ENCODE measurements at places on chromosomes 3 and 15.

DNA sequence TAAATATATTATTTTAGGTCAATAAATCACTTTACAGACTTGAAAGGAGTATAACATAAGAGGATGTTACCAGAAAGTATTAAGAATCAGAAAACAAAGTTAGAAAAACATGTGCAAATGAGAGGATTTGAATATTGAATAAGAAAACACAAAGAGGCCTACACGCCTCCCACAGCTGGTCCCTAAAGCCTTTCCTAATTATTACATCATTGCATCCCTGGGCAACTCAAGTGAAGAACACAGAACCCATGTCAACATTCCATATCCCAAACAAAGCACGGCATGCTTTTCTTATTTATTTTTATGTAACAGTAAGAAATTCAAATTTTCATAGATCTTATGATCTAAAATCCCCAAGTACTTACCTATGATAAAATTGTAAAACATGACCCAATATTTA, 61.2 kb downstream of the HERC1 start:
- DNase-seq = no peak

GRCh38 chr3:125203731-125204130, 8.8 kb downstream of the SLC12A8 start:
- DNase-seq = no peak

DNA sequence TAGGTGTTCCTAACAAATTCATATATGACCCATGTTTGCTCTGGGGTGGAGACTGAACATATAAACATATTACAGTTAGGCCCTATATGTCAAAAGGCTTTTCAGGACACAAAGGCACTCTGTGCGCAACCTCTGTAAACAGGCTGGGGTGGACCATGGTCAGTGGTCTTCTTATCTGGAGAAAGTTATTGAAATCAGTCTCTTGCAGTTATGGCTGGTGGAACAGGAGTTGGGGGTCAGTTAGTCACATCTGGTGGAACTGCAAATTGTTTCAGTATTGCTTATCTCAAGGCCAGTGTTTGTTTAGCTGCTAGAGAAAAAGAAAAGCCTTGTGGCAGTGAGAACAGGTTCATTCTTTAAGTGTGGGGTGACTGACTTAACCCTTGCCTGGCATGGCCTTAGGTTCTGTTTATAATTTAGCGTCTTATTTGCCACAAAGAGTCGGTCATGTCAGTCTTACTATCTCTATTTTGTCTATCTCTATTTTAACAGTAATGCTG, 5.9 kb upstream of the GP9 start:
- no peak for DNase-seq

- DNase-seq = no peak
Measured at GRCh38 chr3:156358232-156358631, 196.7 kb downstream of the SSR3 start.

- no peak for DNase-seq
Measured at GRCh38 chr3:70979983-70980645, 603.4 kb downstream of the FOXP1 start.

DNA sequence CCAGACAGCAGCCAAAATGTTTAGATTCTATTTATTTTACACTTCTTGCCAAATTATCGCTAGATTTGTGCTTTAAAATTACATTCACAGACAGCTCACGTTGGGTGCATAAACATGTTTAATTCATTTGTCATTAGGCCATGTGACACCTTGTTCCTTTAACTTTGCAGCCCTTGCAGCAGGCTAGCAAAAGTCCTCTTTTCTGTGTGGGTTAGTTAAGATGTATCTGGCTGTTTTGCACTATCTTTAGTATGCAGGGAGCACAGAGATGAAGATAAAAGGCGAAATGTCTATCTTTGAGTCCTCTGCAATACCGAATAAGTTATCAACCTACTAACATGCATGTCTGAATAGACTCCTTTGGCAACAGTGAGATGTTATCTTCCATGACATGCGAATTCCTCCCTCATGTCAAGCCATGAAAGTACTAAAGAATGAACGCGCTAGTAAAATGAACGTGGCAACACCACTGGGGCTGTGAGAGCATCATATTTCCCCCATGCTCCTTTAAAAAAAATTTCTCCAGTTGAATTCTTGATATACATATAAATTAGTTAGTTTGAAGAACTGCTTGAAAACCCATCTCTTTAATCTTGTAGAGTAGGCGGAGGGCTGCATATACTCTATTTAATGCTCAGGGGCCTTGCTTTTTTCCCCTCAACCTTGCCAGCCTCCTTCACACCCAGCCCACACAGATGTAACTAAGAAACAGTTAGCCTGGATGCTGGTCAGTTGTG, 620.4 kb upstream of the NR2F2 start:
- DNase-seq = no peak

- no peak for DNase-seq
Measured at GRCh38 chr15:27464941-27465612, 494.1 kb downstream of the GABRG3 start.

- DNase-seq = no peak
Measured at GRCh38 chr3:124200407-124200806, 208.5 kb upstream of the ROPN1 start.

DNA sequence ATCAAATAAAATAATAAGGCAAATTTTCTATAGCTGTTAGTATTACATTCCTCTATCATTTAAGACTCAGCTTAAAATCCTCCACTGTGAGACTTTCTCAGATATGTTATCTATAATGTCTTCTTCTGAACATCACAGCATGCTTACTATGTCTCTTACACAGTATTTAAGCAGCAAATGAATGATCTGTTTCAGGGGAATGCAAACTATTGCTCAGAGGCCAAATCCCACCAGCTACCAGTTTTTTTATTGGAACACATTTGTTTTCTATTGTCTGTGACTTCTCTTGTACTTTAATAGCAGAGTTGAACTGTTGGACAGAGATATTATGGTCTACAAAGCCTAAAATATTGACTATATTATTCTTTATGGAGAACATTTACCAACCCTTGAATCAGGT, 59.6 kb downstream of the C3orf38 start:
- DNase-seq = no peak

DNA sequence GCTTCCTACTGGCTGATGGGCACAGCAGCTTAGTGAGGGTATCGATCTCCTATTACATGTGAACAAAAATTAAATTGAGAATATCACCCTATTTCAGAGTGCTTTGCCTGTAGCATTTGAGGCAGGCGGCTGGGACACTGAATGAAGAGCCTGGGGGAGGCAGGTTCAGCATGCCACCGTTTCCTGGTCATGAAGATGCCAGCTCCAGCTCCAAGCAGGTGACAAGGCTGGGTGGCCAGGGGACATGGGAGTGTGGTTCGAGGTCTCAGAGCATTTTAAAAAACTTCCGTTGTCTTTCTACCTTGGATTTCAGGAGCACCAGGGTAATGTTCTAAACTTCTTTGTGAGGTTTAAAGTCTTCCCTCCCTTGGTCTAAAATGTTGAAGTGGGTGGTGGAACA, 158.2 kb downstream of the RPLP1 start:
- no peak for DNase-seq

GRCh38 chr15:44458429-44458828, 31.0 kb downstream of the CTDSPL2 start:
- DNase-seq = no peak

DNA sequence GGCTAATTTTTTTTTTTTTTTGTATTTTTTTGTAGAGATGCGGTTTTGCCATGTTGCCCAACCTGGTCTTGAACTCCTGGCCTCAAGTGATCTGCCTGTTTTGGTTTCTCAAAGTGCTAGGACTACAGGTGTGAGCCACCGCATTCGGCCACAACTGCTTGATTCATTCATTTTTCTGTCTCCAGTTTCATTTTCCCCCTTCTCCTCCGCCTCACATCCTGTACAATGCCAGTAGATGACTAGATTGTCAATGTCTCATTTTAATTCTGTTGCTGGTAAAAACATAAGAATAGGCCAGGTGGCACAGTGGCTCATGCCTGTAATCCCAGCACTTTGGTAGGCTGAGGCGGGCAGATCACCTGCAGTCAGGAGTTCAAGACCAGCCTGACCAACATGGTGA, 12.0 kb upstream of the ZNF592 start:
- no peak for DNase-seq

- no peak for DNase-seq
Measured at GRCh38 chr3:46372492-46373359, 2.0 kb downstream of the CCR5 start.

- no peak for DNase-seq
Measured at GRCh38 chr3:179801263-179801662, 148.4 kb downstream of the USP13 start.

- no peak for DNase-seq
Measured at GRCh38 chr15:83886321-83886720, 232.4 kb downstream of the ADAMTSL3 start.

DNA sequence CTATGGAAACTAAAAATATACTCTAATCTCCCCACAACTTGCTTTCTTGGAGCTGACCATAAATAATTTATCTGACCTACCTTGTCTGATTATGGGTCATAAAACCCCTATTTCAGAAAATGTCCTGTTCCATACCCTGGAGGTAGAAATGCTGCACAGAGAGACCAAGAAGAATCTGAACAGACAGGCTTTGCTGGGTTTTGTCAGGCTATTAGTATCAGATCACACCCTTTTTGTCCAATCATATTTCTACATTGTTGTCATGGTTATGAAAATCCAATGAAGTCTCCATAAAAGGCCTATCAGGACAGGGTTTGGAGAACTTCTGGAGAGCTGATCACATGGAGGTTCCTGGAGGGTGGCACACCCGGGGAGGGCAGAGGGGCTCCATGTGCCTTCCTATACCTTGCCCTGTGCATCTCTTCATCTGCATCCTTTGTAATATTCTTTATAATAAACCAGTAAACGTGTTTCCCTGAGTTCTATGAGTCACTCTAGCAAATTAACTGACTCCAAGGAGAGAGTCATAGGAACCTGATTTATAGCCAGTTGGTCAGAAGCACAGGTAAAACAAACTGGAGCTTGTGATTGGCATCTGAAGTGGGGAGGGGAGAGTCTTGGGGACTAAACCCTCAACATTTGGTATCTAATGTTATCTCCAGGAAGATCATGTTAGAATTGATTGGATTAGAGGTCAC, 58.1 kb downstream of the NGLY1 start:
- no peak for DNase-seq

- no peak for DNase-seq
Measured at GRCh38 chr3:16906682-16907081, 21.9 kb downstream of the PLCL2 start.

DNA sequence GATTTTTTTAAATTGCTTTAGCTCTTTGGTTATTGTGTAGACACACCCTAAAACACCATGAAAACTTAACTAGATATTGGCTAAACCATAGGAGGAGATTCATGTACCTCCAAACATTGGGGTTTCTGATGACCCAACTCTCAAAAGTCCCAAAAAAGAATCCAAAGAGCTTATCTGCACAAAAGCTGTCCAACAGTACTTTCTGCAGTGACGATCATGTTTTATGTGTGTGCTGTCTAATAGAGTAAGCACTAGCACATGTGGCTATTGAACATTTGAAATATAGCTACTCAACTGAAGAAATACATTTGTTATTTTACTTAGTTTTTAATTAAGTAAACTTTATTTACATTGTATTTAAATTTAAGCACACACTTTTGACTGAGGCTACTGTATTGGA, 818.2 kb upstream of the LMCD1 start:
- no peak for DNase-seq

DNA sequence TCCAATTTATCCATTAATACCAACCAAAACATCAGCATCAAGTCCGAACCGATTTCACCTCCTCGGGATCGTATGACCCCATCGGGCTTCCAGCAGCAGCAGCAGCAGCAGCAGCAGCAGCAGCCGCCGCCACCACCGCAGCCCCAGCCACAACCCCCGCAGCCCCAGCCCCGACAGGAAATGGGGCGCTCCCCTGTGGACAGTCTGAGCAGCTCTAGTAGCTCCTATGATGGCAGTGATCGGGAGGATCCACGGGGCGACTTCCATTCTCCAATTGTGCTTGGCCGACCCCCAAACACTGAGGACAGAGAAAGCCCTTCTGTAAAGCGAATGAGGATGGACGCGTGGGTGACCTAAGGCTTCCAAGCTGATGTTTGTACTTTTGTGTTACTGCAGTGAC, 20.8 kb downstream of the LYSMD4 start:
- no peak for DNase-seq

DNA sequence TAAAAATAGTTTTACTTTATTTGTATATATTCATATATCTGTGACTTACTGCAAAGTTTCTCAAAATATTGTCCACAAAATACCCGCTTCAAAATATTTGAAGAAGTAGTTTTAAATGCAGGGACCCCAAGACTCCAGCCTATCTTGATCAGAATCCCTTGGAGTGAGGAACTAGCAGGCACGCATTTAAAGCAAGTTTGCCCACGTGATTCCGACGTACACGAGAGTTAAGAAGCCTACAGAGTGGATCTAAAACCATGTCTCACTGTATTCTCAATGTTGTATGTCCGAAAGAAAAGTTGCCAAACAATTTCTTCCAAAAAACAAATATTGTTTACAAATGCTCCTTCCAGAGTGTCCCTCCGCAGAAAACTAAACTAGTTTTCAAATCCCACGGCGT, 1.7 kb downstream of the GABRB3 start:
- DNase-seq = no peak

DNA sequence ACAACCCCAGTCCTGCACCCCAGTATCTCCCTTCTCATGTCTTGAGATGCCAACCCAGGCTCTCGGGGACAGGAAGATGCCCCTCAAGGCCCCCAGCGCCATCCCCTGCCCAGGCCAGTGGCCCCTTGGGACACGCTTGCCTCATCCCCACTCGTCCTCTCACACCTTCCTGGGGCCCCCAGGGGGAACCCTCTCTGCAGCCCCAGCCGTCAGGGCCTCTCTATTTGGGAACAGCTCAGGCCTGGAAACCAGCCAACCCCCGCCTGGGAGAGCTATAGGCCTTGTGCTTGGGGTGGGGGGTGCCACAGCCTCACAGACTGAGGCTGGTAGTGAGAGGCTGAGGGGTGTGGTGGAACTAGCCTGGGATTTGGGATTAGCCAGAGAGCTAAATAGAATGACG, 7.8 kb downstream of the LINGO1 start:
- DNase-seq = no peak

GRCh38 chr15:48565560-48566482, 79.7 kb downstream of the FBN1 start:
- no peak for DNase-seq

GRCh38 chr3:113626503-113627371, 69.7 kb downstream of the USF3 start:
- no peak for DNase-seq

DNA sequence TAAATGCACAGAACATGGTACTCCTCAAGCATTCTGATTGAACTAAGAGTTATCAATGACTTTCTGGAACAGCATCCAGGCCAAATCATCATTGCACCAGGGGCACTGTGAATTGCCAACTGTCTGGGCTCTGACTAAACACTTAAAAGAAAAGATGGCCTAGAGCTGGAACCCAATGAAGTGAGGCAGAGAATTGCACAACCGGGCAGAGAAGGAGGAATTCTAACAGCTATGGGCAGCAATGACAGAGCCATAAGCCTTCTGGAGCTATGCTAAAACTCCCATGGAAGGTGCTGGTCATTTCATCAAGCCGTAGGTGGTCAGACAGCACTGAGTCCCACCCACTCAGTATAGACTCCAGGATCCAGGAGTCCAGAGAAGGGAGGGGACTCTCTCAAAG, 48.1 kb upstream of the OXTR start:
- no peak for DNase-seq
